ENCODE measurements at places on chromosomes 2 and 18. TPM values are rescaled to one million over a fixed set of nuclear protein-coding genes. Genes with fewer than 3 reads are reported as not detected.

- H3K36me3 ChIP-seq, result no peaks in the 10 kb centered on the region
- no peaks in the 10 kb centered on the region for H3K27me3 ChIP-seq
- no peak for DNase-seq
- H3K4me1 ChIP-seq, result no peaks in the 10 kb centered on the region
- H3K4me3 ChIP-seq, result no peak overlapping the region
Observed at GRCh38 chr18:4751523-4751922, 296.4 kb upstream of the DLGAP1 start.

GRCh38 chr2:168427451-168427850 is 28.6 kb upstream of the CERS6 start:
- H3K27me3 ChIP-seq, result peaks cover 9% of the 10 kb centered on the region
- H3K27ac ChIP-seq, result no peak overlapping the region
- DNase-seq, result no peak
- peaks cover 5% of the 10 kb centered on the region for H3K36me3 ChIP-seq

GRCh38 chr2:219441451-219442255 is 7.0 kb downstream of the SPEG start:
- H3K36me3 ChIP-seq, result no peaks in the 10 kb centered on the region
- H3K27ac ChIP-seq, result no peak overlapping the region
- H3K4me1 ChIP-seq, result peaks cover 10% of the 10 kb centered on the region
- peaks cover 20% of the 10 kb centered on the region for H3K27me3 ChIP-seq

GRCh38 chr18:44959013-44959412 is 278.3 kb downstream of the SETBP1 start:
- DNase-seq, result no peak
- no peak overlapping the region for H3K4me3 ChIP-seq
- H3K27me3 ChIP-seq, result peaks cover 17% of the 10 kb centered on the region
- H3K36me3 ChIP-seq, result no peaks in the 10 kb centered on the region
- H3K4me1 ChIP-seq, result no peaks in the 10 kb centered on the region

DNA sequence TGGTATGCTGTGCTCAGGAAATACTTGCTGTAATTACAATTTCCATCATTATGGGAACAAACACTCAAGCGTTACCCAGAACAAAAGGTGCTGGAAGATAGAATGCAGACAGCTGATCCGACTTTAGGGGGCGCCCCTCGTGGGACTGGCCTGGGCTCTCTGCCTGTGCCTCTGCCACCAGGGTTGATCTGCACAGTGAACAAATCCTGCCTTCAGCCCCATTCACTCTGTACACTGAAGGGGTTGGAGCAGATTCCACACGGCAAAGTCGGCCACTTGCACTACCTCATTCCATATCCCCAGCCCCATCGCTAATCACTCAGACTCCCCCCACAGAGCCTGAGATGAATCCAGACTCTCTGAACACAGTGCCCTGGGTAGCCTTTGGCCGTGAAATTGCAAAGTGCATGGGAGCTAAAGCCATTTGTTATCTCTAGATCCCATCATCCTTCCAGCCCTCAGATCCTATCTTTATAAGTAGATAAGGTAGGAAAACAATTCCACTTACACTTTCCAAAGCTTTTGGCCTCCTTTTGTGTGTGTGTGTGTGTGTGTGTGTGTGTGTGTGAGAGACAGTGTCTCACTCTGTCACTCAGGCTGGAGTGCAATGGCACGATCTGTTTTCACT is 69.3 kb downstream of the INPP5D start:
- no peak overlapping the region for H3K27ac ChIP-seq
- H3K4me1 ChIP-seq, result peaks cover 12% of the 10 kb centered on the region
- H3K4me3 ChIP-seq, result no peak overlapping the region

GRCh38 chr18:62198259-62198658 is 11.2 kb downstream of the RELCH start:
- no peak overlapping the region for H3K4me3 ChIP-seq
- no peak for DNase-seq
- peaks cover 1% of the 10 kb centered on the region for H3K36me3 ChIP-seq
- H3K27me3 ChIP-seq, result no peaks in the 10 kb centered on the region
- H3K27ac ChIP-seq, result no peak overlapping the region

DNA sequence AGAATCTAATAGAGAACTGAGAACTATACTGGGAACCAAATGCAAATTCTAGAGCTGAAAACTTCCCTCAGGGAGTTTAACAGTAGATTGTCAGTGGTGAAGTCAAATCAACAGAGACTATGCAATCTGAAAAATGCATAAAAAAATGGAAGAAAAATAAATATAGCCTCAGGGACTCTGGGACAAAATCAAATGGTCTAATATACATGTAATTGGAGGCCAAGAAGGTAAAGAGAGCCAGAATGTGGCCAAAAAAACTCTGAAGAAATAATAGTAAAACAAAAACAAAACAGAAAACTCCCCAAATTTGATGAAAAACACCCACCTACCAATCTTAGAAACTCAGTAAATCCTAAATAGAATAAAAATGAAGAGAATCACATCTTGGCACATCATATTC is 16.5 kb downstream of the DNAJC27 start:
- H3K27ac ChIP-seq, result no peak overlapping the region
- H3K36me3 ChIP-seq, result peaks cover 43% of the 10 kb centered on the region
- no peak for DNase-seq
- H3K27me3 ChIP-seq, result no peaks in the 10 kb centered on the region
- H3K4me1 ChIP-seq, result peaks cover 10% of the 10 kb centered on the region

- no peak overlapping the region for H3K4me3 ChIP-seq
- peaks cover 13% of the 10 kb centered on the region for H3K4me1 ChIP-seq
- peaks cover 23% of the 10 kb centered on the region for H3K27me3 ChIP-seq
Observed at GRCh38 chr2:224263571-224264043, 138.3 kb downstream of the FAM124B start.

- no peak for DNase-seq
- H3K4me3 ChIP-seq, result no peak overlapping the region
- no peaks in the 10 kb centered on the region for H3K36me3 ChIP-seq
- H3K27me3 ChIP-seq, result no peaks in the 10 kb centered on the region
- H3K27ac ChIP-seq, result peak overlapping the region; percentile 44
Observed at GRCh38 chr2:175431101-175431946, 249.8 kb upstream of the ATP5MC3 start.

- H3K36me3 ChIP-seq, result peaks cover 22% of the 10 kb centered on the region
- H3K27me3 ChIP-seq, result no peaks in the 10 kb centered on the region
- H3K4me3 ChIP-seq, result no peak overlapping the region
- DNase-seq, result no peak
- H3K27ac ChIP-seq, result no peak overlapping the region
Observed at GRCh38 chr2:170917219-170917913, 11.7 kb upstream of the GORASP2 start.

- no peak for DNase-seq
- H3K36me3 ChIP-seq, result peaks cover 4% of the 10 kb centered on the region
- no peak overlapping the region for H3K27ac ChIP-seq
- H3K4me1 ChIP-seq, result peaks cover 21% of the 10 kb centered on the region
- no peak overlapping the region for H3K4me3 ChIP-seq
Observed at GRCh38 chr2:23445450-23445868, 60.5 kb downstream of the KLHL29 start.

GRCh38 chr2:240602266-240603050 is 15.9 kb downstream of the CAPN10 start:
- no peaks in the 10 kb centered on the region for H3K4me1 ChIP-seq
- H3K27ac ChIP-seq, result no peak overlapping the region

The EN1 gene
- total RNA-seq, result not detected

The FOXD4L1 gene
- 0.12 TPM for total RNA-seq

The ANKRD30B gene
- total RNA-seq, result not detected

The E2F6 gene
- 6.8 TPM for total RNA-seq

The IL1RN gene
- total RNA-seq, result 18.5 TPM

The REG3G gene
- total RNA-seq, result not detected

The TTC21B gene
- total RNA-seq, result 24.9 TPM

The PROKR1 gene
- not detected for total RNA-seq

The SCN9A gene
- total RNA-seq, result 0.12 TPM

The MAPRE3 gene
- 4.8 TPM for total RNA-seq

The TRIM43 gene
- not detected for total RNA-seq
